ENCODE measurements at places on chromosomes 11 and 22.

DNA sequence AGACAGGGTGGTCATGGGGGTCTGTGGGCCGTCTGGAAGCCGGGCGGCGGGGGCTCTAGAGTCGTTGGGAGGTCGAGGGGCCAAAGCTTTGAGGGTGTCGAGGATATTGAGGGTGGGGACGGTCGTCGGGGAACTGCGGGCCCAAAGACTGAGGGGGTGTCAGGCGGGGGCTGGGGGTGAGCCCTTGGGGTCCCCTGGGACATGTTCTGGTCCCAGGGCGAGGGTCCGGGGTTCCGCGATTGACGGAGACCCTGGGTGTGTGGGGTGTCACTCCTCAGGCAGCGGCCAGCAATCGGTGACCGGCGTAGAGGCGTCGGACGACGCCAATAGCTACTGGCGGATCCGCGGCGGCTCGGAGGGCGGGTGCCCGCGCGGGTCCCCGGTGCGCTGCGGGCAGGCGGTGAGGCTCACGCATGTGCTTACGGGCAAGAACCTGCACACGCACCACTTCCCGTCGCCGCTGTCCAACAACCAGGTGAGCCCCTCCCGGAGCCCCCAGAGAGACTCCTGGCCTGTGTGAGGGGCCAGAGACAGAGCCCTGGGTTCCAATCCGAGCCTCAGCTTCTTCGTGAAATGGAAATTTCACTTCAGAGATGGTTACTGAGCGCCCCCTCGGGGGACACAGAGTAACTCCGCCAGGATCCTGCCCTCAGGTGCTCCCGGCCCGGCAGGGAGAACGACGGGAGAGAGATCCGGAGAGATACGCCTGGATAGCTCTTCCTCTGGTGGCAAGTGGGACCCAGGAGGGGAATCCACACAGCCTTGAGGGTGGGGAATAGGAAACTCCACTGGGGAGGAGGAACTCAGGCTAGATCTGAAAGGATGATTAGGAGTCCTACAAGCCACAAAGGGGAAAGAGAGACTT lies 714 bp downstream of the SDF2L1 start:
- DNase-seq: no peak

DNA sequence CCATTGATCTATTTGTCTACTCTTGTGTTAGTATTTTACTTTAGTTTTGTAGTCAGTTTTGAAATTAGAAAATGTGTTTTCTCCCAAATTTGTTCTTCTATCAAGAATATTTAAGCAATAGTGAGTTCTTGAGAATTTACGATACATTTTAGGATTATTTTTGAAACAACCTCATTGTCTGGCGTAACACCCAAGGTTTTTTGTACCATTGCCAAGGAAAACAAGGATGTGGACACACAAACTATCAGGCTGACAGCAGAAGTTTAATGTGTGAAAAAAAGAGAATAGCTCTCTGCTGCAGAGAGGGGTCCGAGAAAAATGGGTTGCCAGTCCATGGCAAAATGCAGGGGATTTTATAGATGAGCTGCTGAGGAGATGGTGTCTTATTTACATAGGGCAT lies 865.1 kb upstream of the CNTN5 start:
- no peak for DNase-seq

DNA sequence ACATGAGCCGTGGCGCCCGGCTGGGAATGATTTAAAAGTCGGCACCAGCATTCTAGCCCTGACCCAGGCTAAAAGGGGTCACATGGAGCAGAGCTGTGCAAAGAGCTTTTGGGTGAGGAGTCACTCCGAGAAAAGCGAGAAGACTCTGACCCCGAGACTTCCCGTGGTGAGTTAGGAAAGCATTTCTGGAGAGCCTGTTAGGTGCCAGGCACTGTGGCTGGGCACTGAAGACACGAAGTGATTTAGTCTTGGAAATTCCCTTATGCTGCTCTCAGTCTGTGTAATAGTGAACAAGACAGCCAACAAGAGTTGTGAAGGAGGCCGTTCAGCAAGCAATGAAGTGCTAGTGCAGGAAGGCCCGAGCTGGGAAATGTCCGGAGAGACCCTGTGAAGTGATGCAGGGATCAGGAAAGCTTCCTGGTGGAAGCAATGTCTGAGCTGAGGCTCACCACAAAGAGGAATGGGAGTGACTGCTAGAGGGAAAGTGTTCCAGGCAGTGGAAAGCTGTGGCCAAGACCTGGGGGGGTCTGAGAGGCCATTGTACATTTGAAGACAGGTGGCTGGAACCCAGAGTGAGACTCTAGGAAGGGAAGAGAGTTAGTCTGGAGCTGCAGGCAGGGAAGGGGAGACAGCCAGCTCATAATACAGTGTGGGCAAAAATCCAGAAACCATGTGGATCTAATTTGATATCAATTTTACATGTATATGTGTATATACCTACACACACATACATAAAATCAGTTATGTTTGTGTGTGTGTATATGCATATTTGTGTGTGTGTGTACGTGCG lies 31.6 kb downstream of the MARK2 start:
- DNase-seq: no peak

- DNase-seq: no peak
These were observed 60.3 kb downstream of the IRAG1 start for GRCh38 chr11:10633261-10633660.

- no peak for DNase-seq
These were observed 15.5 kb downstream of the OR52M1 start for GRCh38 chr11:4560467-4560866.

- DNase-seq: no peak
These were observed 418.5 kb downstream of the MIAT start for GRCh38 chr22:27075891-27076290.

DNA sequence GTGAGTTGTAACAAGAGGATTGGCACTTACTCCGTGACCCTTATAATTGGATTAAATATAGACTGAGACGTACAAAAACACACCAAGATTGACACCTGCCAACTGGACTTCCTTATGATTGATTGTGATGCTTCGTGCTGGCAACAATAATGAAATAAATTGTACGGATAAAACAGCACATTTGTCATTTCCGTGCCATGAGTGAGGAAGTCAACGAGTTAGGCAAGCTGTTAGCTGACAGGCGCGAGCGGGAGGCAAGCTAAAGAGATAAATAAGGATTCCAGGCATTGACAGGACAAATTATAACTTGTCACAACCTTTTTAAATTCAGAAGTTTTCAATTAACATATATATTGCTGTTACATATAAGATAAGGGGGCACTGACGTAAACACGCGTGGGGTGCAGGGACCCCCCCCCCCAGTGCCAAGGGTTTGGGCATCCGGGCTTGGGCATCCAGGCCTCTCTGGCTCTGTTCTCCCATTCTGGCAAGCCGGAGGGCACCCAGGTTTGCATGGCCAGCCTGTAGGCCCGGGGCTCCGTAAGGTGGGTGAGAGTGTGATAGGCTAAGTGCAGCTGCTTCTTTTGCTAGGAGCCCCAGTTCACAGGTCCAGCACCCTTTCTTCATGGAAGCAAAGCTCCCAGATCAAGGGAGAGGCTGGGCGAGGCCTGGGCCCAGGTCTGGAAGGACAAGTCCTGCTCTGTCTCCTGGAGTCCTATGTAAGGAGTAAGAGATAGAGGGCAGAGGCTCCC lies 11.2 kb upstream of the PAX6 start:
- DNase-seq: no peak

DNA sequence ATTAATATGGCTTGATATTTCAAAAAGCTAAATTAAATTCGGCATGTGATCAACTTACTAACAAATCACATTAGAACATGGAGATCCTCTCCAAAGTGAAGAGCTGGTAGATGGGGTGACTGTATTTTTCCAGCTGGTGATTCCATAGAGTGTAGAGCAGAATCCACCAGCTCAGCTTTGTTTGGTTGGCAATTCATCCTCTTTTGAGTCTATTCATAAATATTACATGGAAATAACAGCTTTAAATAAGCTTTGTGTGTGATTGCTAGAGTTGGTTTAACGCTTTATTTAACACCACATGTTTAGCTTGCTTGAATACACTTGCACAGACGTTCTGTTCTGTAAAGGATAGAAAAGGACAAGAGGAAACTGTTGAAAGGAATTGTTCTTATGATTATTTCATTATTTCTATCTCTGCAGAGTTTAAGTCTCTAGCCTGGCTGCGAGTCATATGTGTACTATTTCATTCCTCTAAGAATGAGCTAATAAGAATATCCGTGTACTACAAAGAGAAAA lies 738.3 kb upstream of the KIRREL3 start:
- DNase-seq: no peak

- DNase-seq: peak; percentile 67
These were observed 1.0 kb downstream of the FJX1 start for GRCh38 chr11:35619116-35619854.

GRCh38 chr11:26778000-26778757 lies 56.3 kb upstream of the SLC5A12 start:
- DNase-seq: no peak

DNA sequence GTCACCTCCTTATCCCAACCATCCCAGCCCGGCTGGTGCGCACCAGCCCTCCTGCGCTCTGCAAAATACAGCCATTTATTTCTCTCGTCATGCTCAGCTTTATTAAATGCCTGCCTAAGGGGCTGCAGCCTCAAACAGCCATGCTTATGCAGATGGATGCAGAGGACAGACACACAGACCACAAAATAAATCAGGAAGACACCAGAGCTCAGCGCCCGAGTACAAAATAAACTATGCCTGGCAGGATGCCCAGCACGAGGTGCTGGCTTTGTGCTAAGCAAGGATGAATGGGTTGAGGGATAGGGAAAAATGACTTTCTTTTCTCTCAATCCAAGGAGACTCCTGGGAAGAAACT lies 70.5 kb downstream of the RPUSD4 start:
- peak; percentile 94 for DNase-seq

Measured in sigmoid colon (tissue), 7 donors.